ENCODE measurements at places on chromosomes 6 and 20. TPM values are rescaled to one million over a fixed set of nuclear protein-coding genes. Genes with fewer than 3 reads are reported as not detected.

- DNase-seq = no peak
These were observed 77.3 kb downstream of the RAMACL start for GRCh38 chr6:166509193-166509592.

Gene EPB41L1
- 33.7 TPM for polyA plus RNA-seq

GRCh38 chr6:64817525-64817924, 889.5 kb downstream of the EYS start:
- DNase-seq = no peak

GRCh38 chr6:44593539-44593944, 206.0 kb downstream of the CDC5L start:
- peak; percentile 58 for DNase-seq

DNA sequence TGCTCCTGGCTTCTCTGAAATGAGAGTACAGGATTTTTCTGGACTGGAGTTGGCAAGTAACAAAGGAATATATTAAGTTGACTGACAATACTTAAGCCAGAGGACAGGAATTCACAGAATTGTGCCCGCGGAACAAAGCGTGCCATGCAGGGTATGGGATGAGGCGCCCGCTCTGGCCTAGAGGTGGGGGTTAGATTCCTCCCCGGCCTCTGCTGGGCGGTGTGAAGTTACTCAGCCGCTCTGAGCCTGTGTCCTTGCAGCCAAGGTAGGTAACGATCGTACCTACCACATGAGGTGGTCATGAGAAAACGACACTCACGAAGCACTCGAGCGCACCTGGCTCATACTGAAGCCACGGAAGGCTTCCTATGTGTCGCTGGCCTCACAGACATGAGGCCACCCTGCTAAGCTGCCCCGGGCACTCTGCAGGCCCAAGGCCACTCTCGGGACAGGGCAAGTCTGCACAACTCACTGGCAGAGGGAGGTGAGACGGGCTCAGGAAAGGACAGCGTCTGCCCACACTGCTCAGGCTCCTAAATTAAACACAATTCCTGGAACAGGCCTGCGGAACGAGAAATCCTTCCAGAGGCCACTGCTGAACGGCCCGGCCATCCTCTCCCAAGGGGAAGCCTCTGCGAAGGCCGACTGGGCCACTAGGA, 70.8 kb downstream of the PSMG4 start:
- no peak for DNase-seq

- DNase-seq = no peak
These were observed 22.0 kb upstream of the CGA start for GRCh38 chr6:87116922-87117321.

Gene TM9SF4
- 62.0 TPM for polyA plus RNA-seq

Gene CLVS2
- polyA plus RNA-seq = 0.02 TPM

DNA sequence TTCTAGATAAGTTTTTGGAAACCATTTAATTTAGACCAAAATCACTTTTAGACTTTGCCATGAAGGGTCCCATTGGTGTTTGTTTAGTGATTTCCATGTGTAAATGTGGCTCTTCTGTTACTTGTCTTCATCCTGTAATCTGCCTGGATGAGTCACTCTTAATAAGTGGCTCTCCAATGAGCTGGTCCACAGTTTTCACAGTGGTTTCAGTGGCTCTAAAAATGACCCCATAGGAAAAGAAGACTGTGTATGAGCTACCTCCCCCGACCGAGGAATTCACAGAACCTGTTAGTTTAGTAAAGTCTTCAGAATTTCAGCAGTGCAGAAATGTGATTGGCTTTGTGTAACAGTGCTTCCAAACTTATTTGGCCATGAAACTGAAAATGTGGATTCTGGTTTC, 492.0 kb upstream of the MARCKS start:
- peak; percentile 62 for DNase-seq

GRCh38 chr6:53026526-53026925, 31.4 kb upstream of the GSTA4 start:
- no peak for DNase-seq

GRCh38 chr6:10534419-10534762, 13.2 kb downstream of the GCNT2 start:
- no peak for DNase-seq

- DNase-seq = no peak
These were observed 32.7 kb downstream of the LYRM2 start for GRCh38 chr6:89605861-89606260.

Gene TMEM14B
- polyA plus RNA-seq = 80.5 TPM

Gene KHDC1
- 5.5 TPM for polyA plus RNA-seq

GRCh38 chr6:4812068-4812467, 35.9 kb downstream of the CDYL start:
- no peak for DNase-seq

DNA sequence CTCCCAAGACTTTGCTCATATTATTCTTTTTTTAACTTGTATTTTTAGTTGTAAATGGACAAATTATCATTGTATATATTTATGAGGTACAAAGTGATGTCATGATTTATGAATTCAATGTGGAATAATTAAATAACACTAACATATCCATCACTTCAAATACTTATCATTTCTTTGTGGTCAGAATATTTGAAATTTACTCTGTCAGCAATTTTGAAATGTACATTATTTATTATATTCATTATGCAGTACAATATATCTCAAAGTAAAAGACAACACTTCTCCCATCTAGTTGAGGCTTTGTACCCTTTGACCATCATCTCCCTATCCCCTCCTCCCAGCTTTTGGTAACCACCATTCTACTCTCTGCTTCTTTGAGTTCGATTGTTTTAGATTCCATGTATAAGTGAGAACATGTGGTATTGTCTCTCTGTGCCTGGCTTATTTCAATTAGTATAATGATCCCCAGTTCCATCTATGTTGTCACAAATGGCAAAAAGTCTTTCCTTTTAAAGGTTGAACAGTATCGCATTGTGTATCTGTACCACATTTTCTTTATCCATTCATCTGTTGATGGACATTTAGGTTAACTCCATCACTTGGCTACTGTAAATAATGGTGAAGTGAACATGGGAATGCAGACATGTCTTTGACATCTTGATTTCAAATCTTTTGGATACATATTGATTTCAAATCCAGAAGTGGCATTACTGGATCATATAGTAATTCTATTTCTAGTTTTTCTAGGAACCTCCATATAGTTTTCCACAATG, 197.2 kb downstream of the KIF6 start:
- no peak for DNase-seq

DNA sequence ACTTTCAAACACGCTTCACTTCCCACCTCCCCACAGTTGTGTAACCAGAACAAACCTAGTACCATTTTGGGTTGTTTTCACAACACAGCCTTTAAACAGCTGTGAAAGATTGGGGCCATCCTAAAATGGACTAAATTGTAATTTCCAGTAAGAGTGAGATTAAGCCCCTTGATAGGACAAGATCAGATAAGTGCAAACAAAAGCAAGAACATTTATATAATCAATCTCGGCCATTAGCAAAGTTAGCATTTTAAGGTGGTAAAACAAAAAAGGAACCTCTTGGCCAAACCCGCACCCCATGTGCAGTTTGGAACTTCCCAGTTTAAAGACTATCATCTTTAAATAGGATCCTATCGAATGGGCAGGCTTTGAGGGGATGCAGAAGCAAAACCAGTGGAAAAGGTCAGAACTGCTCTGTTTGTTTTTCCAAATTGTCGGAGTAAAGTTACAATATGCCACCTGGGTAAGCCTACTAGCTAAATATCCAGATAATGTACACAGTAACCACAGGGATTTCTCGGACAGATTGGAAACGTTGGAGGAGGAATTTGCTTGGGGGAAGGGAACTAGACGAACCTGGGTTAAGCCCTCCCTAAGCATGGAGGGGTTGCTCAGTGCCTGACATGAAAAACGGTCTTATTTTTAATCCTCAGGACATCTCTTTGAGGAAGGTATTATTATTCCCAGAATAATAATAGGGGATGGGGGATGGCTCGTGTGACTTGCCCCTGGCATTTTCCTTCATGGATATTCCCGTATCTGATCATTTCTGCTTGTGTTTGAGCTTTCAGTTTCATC, 159.8 kb upstream of the SALL4 start:
- no peak for DNase-seq

GRCh38 chr6:110221738-110222137, 41.5 kb downstream of the CDC40 start:
- DNase-seq = peak; percentile 7

Gene WFDC12
- polyA plus RNA-seq = not detected

GRCh38 chr6:51502996-51503395, 584.4 kb downstream of the PKHD1 start:
- DNase-seq = no peak

Gene HTR1B
- 0.24 TPM for polyA plus RNA-seq

DNA sequence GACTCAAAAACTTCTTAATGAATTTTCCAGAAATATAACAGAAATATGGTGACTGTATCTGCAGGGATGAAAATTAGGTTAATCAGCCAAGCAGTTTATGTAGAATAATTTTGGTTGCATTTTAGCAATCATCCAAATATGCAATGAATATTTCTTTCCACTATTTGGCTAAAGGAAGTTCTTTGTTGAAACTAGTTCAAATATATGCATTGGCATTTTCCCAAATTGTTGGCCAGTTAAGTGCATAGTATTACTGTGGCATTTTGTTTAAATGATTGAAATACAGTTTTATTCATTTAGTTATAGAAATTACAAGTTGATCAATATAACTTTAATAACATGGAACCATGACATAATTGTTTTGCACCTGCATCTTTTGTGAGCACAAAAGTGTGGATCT, 115.5 kb downstream of the DOK5 start:
- DNase-seq = no peak

Gene RRP36
- 54.3 TPM for polyA plus RNA-seq

Gene HUS1B
- polyA plus RNA-seq = 0.39 TPM
